ENCODE measurements at places on chromosomes 2 and 18.

GRCh38 chr2:232412986-232413385 is 6.3 kb downstream of the ALPG start:
- H3K27ac ChIP-seq, result no peak overlapping the region
- DNase-seq, result no peak
- H3K27me3 ChIP-seq, result no peaks in the 10 kb centered on the region
- H3K36me3 ChIP-seq, result no peaks in the 10 kb centered on the region
- H3K4me1 ChIP-seq, result no peaks in the 10 kb centered on the region
- no peak overlapping the region for H3K4me3 ChIP-seq

DNA sequence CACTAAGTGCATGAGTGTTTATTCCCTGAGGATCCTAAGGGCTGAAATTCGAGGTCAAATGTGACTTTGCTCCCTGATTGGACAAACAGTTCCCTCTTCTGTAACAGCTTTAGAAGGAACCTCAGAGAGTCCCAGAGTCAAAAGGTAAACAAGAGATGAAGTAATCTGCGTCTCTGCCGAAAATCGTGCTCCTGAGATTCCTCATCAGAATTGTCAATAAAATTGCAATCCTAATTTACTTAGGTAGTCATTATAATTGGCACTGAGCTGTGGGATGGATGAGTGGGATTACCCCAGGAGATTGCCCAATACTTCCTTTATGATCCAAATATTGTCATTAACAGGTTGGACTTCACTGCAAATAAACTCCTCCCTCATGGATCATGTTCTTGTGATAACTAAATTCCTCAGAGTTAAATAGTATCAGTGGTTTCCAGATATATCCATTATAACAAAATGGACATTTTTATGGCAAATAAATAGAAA is 907 bp upstream of the SUCLG1 start:
- no peak for DNase-seq
- peak overlapping the region; percentile 95 for H3K4me3 ChIP-seq
- H3K4me1 ChIP-seq, result peaks cover 4% of the 10 kb centered on the region
- peaks cover 1% of the 10 kb centered on the region for H3K27me3 ChIP-seq
- H3K27ac ChIP-seq, result no peak overlapping the region

DNA sequence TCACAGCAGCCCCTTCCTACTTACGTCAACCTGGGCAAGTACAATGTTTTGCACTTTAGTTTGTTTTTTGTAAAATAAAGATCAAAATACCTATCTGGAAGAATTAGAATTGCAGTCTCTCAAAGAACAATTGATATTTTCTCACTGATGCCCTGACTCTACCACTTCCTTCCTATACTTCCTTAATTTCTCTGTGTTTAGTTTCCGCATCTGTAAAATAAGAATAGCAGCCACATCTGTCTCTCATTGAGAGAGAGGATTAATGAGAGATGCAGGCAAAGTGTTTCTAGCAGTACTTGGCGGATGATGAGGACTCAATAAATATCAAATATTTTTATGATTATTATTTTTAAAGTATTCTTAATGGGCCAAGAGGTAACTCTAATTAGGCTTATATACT is 122.6 kb upstream of the PIEZO2 start:
- H3K36me3 ChIP-seq, result no peaks in the 10 kb centered on the region
- no peaks in the 10 kb centered on the region for H3K27me3 ChIP-seq
- no peak overlapping the region for H3K27ac ChIP-seq
- no peak for DNase-seq

- H3K4me3 ChIP-seq, result no peak overlapping the region
- no peak for DNase-seq
- H3K27me3 ChIP-seq, result no peaks in the 10 kb centered on the region
- H3K4me1 ChIP-seq, result peaks cover 4% of the 10 kb centered on the region
- H3K36me3 ChIP-seq, result no peaks in the 10 kb centered on the region
- no peak overlapping the region for H3K27ac ChIP-seq
Measured at GRCh38 chr2:56753182-56753581, 569.4 kb downstream of the CCDC85A start.

DNA sequence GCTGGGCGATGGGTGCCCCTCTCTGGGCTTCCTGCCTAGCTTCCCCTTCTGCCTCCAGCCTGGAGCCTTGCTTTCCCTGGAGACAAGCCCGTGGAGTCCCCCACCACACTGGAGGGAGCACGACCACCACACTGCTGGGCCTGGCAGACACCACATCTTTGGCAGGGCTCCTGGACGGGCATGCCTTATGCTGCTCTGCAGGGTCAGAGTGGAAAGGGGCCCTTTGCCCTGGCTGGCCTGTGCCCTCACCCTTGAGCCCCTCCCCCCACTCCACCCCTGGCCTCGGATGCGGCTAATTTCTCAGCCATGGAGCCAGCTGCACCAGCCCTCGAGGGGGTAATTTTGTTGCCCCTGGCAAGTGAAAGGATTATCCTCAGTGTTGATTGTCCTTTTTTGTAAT is 194.5 kb downstream of the LOXHD1 start:
- peak; percentile 40 for DNase-seq
- no peak overlapping the region for H3K27ac ChIP-seq
- H3K27me3 ChIP-seq, result peaks cover 5% of the 10 kb centered on the region
- peaks cover 13% of the 10 kb centered on the region for H3K4me1 ChIP-seq
- H3K4me3 ChIP-seq, result no peak overlapping the region
- peaks cover 9% of the 10 kb centered on the region for H3K36me3 ChIP-seq

Data from glutamatergic neuron (in vitro differentiated cells).